Fibroblast of lung (primary cell): ENCODE measurements at places on chromosomes 7 and 10. TPM values are rescaled to one million over a fixed set of nuclear protein-coding genes. Genes with fewer than 3 reads are reported as not detected.

- H3K36me3 ChIP-seq: no peaks in the 10 kb centered on the region
- H3K4me1 ChIP-seq: no peaks in the 10 kb centered on the region
- no peak overlapping the region for H3K27ac ChIP-seq
- DNase-seq: no peak
- no peak overlapping the region for H3K4me3 ChIP-seq
These were observed 435.8 kb upstream of the AKR1E2 start for GRCh38 chr10:4390219-4390618.

PNLIPRP3 gene
- not detected in 2 replicates for total RNA-seq

TMEM140 gene
- total RNA-seq: 13.1 and 29.7 TPM in 2 replicates

- DNase-seq: peak; percentile 37
- no peaks in the 10 kb centered on the region for H3K27me3 ChIP-seq
- peaks cover 9% of the 10 kb centered on the region for H3K4me1 ChIP-seq
- H3K36me3 ChIP-seq: no peaks in the 10 kb centered on the region
- H3K4me3 ChIP-seq: no peak overlapping the region
- no peak overlapping the region for H3K27ac ChIP-seq
These were observed 35.5 kb upstream of the BICC1 start for GRCh38 chr10:58477122-58477521.

GRCh38 chr10:72090326-72090725 lies 2.0 kb upstream of the SPOCK2 start:
- peaks cover 32% of the 10 kb centered on the region for H3K27me3 ChIP-seq
- no peak for DNase-seq
- H3K4me1 ChIP-seq: no peaks in the 10 kb centered on the region

C7orf57 gene
- total RNA-seq: not detected in 2 replicates

GRCh38 chr7:43758822-43759683 lies 573 bp downstream of the BLVRA start:
- peak; percentile 46 for DNase-seq
- peak overlapping the region; percentile 81 for H3K27ac ChIP-seq
- no peaks in the 10 kb centered on the region for H3K36me3 ChIP-seq
- H3K4me1 ChIP-seq: peaks cover 16% of the 10 kb centered on the region
- peak overlapping the region; percentile 72 for H3K4me3 ChIP-seq

GRCh38 chr7:19060761-19061259 lies 56.6 kb downstream of the TWIST1 start:
- no peaks in the 10 kb centered on the region for H3K4me1 ChIP-seq
- no peak overlapping the region for H3K4me3 ChIP-seq
- no peak overlapping the region for H3K27ac ChIP-seq
- no peaks in the 10 kb centered on the region for H3K36me3 ChIP-seq
- no peaks in the 10 kb centered on the region for H3K27me3 ChIP-seq

- no peak overlapping the region for H3K27ac ChIP-seq
- no peaks in the 10 kb centered on the region for H3K36me3 ChIP-seq
- DNase-seq: peak; percentile 82
- H3K4me1 ChIP-seq: peaks cover 4% of the 10 kb centered on the region
- no peak overlapping the region for H3K4me3 ChIP-seq
These were observed 126.3 kb upstream of the CELF2 start for GRCh38 chr10:10891124-10892082.

GRCh38 chr10:31242902-31243301 lies 76.1 kb upstream of the ZEB1 start:
- H3K27ac ChIP-seq: peak overlapping the region; percentile 49
- no peaks in the 10 kb centered on the region for H3K27me3 ChIP-seq
- H3K4me3 ChIP-seq: no peak overlapping the region

GRCh38 chr10:119680650-119681081 lies 29.5 kb downstream of the BAG3 start:
- H3K4me1 ChIP-seq: peaks cover 25% of the 10 kb centered on the region
- H3K27me3 ChIP-seq: no peaks in the 10 kb centered on the region
- DNase-seq: peak; percentile 37
- H3K4me3 ChIP-seq: no peak overlapping the region
- H3K36me3 ChIP-seq: peaks cover 8% of the 10 kb centered on the region

DNA sequence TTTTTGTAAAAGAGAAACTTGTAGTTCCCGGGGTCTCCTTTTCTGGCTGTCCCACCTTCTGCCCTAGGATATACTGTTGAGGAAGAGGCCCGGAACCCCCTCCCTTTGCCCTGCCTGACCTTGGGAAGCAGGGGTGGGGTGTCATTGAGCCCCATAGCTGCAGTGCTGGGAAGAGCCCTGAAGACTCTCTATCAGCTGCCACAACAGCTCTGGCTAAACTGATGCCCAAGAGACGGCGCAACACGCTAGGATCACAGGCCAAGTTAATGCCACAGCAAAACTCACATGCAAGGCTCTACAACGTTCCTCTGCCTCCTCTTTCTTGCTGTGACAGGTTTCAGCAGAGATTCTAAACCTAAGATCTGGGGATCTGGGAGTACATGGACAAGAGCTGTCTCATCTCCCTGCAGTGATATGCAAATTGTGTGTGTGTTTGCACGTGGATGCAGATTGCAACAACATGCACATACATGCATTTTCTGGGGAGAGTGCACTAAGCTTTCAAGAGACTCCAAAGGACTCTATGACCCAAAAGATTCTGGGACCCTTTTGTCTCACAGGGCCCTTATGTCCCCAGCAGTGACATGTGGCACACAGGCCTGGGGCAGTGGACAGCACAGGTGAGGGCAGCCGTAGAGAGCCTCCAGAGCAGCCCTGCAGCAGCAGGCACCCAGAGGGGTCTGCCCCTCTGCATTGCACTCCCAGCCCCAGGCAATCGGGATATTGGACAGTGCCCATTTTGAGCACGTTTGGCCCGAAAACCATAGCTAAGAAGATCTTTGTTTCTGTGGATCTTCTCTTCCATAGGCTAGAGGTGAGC lies 2.5 kb downstream of the RASSF4 start:
- no peaks in the 10 kb centered on the region for H3K36me3 ChIP-seq
- H3K4me1 ChIP-seq: peaks cover 13% of the 10 kb centered on the region
- DNase-seq: no peak
- no peak overlapping the region for H3K27ac ChIP-seq
- no peak overlapping the region for H3K4me3 ChIP-seq

GRCh38 chr10:75978213-75978612 lies 546.8 kb downstream of the LRMDA start:
- no peaks in the 10 kb centered on the region for H3K4me1 ChIP-seq
- H3K36me3 ChIP-seq: no peaks in the 10 kb centered on the region
- H3K27me3 ChIP-seq: no peaks in the 10 kb centered on the region
- DNase-seq: peak; percentile 59

C10orf71 gene
- total RNA-seq: not detected in 2 replicates

ADAMTS14 gene
- 1.8 and 4.1 TPM in 2 replicates for total RNA-seq
